ENCODE measurements at places on chromosomes 2 and 18. TPM values are rescaled to one million over a fixed set of nuclear protein-coding genes. Genes with fewer than 3 reads are reported as not detected.

Gene SELENOI
- total RNA-seq, result 18.7 TPM

Gene SCYGR4
- not detected for total RNA-seq

Gene PSMA8
- not detected for total RNA-seq

GRCh38 chr2:39730685-39731302, 48.3 kb downstream of the THUMPD2 start:
- no peak for DNase-seq

GRCh38 chr18:12049978-12050811, 43.4 kb upstream of the ANKRD62 start:
- DNase-seq, result no peak

- DNase-seq, result no peak
These were observed 16.5 kb upstream of the CYTIP start for GRCh38 chr2:157460384-157460837.

DNA sequence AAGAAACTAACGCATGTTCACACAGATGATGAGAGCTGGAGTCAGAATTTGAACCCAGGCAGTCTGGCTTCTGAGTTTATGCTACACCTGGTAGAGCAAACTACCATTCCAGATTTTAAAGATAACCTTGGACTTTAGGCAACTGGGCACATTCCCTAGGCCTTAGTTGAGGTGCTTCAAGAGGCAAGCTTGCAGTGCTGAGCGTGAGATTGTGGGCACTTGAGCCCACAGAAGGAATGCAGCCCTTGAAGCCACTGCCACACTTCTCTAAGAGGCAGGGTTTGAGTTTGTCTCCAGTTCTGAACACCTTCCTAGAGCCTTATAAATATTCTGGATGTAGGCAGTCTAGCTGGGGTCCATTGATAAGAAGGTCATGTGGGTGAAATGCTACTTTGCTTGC, 216.1 kb upstream of the SLC14A2 start:
- DNase-seq, result no peak

- peak; percentile 77 for DNase-seq
These were observed 51.9 kb downstream of the DYSF start for GRCh38 chr2:71505086-71505769.

DNA sequence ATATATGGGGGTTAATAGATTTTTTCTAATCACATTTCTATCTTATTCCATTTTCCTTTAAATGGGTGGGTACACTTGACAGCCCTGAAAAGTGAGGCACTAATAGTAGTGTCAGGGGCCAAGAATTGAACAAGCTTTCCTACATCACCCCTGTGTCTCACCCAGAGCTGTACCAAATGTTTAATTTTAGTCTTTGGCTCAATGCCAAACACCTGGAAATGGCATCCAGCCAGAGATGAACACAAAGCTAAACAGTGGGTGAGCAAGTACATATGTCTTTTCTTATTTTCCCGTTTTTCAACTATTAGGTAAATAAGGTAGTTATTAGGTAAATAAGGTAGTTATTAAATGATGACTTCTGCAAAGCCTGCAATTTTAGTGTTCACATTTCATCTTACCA, 276.3 kb upstream of the ERBB4 start:
- DNase-seq, result no peak
